CD4-positive, alpha-beta memory T cell (primary cell): ENCODE measurements at places on chromosomes 5 and 9. TPM values are rescaled to one million over a fixed set of nuclear protein-coding genes. Genes with fewer than 3 reads are reported as not detected.

- peak; percentile 24 for DNase-seq
Observed at GRCh38 chr9:79662537-79662956, 90.8 kb downstream of the TLE4 start.

DNA sequence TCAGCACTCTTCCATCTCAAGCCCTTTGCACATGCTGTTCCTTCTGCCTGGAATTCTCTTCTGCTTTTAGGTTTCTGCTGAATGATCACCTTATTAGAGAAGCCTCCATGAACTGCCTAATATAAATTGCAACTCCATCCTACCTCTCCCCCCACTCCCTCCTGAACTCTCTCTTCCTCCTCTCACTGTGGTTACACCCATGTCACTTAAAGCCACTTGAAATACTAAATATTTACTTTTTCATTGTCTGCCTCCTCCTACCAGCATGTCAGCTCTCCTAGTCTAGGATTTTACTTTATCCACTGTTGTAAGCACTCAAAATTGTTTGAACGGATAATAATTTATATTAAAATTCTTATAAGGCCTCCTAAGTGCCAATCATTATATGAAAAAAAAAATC is 43.8 kb downstream of the ACTL7B start:
- no peak for DNase-seq

DNA sequence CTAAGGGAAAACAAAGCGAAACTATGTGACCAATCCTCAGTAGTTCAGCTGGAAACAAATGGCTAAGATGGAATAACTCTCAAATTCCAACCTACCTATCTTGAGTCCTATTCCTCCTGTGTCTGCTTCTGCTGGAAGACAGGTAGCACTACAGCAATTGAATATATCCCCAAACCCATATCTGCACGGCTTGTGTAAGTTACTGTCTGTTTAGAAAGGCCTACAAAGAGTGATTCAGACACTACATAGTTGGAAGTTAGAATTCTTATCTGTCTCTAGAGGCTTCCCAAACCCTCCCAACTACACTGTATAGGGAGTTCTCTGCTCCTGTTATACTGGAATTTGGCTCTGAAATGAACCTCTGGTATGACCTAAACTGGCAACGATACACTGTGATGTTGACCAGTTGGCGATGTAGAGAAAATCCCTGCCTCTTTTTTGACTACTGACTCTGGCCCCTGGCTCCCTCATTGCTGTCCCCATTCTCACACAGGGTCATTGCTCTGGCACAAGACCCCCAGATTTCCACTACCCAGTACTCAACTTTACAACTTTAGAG is 22.6 kb upstream of the NADK2 start:
- DNase-seq = no peak

- no peak for DNase-seq
Observed at GRCh38 chr5:122401976-122402725, 90.1 kb downstream of the SNCAIP start.

Gene RAB3C
- total RNA-seq = not detected

- no peak for DNase-seq
Observed at GRCh38 chr5:86570427-86571083, 47.2 kb upstream of the COX7C start.

DNA sequence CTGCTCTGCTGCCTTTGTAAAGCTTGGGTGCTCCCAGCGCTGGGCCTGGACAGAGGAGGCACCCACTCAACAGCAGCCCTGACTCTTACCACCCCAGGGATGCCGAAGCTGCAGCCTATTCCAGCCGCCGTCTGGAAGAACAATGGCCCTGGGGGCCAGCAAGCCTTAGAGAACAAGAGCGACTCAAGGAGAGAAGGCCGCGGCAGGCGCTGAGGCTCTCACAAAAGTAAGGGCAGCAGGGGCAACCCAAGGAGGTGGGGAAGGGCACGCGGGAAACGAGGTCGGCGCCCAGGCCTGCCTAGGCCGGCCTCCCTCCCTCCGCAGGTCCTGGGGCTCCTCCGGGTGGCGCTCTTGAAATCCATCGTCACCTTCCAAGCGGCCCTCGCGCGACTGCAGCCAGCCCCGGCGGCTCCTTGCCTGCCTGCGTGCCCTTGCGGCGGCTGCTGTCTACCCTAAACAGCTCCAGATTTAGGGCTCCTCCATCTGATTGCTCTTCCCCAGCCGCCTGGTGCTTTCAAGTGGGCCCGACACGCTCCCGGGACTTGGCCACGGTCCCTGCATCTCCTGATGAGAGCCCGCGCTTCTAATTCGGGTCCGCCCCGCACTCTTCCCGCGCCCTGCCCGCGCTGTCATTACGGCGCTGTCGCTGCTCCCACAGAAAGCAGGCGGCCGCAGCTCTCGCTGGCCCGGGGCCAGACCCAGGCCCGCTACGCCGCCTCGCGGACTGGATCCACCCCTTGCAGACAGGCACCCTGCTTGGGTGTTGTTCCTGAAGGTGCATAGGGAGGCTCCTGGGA is 213.3 kb downstream of the SEMA6A start:
- no peak for DNase-seq

Gene RPS14
- total RNA-seq = 5,260 TPM

GRCh38 chr5:60014331-60014730 is 120.8 kb upstream of the PDE4D start:
- DNase-seq = no peak

DNA sequence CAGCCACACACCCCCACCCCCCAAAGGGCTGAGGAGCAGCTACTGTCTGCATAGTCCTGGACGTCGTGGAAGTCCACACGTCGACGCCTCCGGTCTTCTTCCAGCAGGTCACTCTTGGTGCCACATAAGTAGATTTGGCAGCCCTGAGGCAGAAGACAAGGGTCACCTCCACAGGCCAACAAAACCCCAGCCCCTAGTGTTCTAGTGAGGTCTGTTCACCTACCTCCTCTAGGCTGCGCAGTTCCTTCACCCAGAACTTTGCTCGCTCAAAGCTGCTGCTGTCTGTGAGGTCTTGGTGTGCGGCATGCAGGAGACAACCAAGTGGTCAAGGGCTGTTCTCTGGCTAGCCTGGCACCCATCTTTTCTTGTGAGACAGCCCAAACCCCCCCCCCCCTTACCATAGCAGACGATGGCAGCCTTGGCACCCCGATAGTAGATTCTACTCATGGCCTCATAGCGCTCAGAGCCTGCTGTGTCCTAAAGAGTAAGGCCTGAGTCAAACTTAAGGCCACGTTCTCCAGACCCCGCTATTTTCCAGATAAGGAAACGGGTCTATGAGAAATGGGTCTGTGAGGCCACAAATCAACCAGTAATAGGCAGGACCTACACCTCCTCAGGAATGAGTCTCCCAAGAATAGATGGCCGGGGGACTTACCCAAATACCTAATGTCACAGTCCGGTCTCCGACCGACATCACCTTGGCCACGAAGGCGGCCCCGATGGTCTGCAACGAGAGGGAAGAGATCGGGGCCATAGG is 987 bp downstream of the RAB24 start:
- DNase-seq = peak; percentile 36

- no peak for DNase-seq
Observed at GRCh38 chr5:139851558-139851957, 56.0 kb downstream of the PSD2 start.

DNA sequence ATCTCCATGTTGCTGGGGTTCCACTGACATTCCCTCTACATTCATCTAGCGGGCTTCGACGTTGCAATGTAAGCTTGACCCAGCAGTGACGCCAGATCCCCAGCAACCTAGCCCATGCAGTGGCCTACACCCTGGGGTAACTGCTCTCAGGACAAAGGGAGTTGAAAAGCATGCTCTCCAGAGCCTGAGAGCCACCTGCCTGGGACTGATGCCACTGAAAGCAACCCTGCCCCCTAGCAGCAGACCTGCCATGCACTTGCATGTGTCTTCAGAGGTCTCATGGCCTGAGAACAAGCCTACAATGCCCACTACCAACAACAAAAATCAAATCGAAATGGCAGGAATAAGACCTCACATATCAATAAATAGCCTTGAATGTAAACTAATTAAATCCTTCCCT is 330.3 kb downstream of the TRIM36 start:
- no peak for DNase-seq

DNA sequence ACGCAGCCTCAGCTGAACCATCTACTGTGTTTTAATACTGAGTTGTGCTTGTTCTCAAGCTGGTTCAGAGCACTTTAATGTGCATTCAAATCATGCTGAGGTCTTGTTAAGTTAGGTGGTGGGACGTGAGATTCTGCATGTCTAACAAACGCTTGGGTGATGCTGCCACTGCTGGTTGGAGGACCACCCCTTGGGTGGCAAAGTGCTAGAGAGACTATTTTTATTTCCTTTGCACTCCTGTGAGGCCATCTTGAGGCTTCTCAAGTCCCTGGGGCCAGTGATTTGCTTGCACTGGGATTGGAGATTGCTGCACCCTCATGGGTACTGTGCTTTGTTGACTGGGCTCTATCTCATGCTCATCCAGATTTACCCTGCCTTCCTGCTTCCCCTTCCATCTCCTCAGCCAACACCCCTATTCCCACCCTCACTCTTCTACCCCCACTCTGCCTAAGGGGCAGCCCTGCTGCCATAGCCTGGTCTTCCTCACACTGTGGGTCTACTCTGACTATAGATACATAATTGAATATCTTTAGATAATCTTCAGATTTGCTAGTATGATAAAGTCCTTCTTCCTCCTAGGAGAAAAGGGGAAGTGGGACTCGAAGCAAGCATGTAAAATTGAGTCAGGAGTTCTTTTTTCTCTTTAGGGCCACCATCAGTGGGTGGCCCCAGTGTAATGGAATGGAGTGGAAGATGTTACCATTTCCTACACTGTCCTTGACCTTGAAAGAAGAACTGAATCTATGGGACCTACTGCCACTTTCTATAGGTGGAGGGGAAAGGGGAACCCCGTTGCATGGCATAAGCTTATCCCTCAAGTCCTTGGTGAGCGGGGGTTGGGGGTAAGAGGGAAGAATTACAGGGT is 45.1 kb upstream of the SUB1 start:
- DNase-seq = no peak

GRCh38 chr5:13745508-13745907 is 199.0 kb downstream of the DNAH5 start:
- DNase-seq = no peak

Gene ECSCR
- total RNA-seq = 0.33 TPM

DNA sequence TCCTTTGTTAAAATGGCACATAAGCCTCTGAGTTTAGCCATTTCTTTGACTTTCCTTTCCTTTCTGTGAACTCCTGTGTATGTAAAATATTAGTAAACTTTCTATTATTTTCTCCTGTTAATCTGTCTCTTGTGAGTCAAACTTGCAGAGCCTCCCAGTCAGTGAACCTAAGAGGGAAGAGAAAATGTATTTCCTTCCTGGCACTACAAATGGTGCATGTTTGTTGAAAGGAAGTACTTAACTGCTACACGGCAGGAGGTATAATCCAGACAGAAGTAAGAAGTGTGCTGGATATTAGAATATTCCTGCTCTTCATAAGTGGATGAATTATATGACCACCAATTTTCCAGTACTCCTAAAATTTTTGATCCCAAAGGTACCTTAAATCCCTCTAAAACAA is 23.0 kb downstream of the CTSL start:
- DNase-seq = no peak

DNA sequence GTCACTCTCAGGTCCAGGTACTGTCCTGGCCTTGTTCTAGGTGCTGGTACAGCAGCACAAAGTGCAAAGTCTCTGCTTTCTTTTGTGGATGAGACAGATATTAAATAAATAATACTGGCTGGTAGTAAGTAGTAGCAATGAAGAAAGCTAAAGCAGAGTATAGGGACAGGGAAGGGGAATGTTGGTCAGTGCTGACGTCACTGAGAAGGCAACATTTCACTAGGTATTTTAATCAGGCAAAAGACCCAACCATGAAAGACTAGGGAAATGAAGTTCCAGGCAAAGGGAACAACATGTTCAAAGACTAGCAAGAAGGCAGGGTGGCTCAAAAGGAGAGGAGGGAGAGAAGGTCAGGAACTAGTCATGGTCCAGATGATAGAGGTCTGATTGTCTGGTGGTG is 388.2 kb downstream of the YTHDC2 start:
- DNase-seq = no peak

Gene PCDH1
- not detected for total RNA-seq

DNA sequence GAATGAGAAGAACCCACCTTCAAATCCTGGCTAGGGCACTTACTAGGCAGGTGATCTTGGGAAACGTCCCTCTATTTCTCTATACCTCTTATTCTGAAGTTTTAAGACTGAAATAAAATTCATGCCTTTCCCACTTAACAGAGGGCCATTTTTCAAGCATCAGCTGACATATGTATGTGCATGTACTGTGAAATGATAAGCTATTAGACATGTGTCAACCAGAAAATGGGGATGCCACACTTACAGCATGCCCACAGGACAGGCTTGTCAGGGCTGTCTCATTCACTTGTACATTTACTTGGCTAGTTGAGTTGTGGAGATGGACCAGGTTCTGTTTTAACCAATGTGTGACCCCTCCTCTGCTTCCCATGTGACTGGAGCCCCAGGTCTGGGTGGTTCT is 78.5 kb downstream of the C9orf152 start:
- DNase-seq = no peak

Gene SLC6A3
- total RNA-seq = not detected

Gene ENTPD2
- total RNA-seq = not detected

Gene REEP2
- total RNA-seq = not detected

GRCh38 chr9:133669182-133669801 is 33.1 kb downstream of the DBH start:
- DNase-seq = no peak

GRCh38 chr9:136525841-136526499 is 19.9 kb downstream of the NOTCH1 start:
- DNase-seq = no peak

Gene ZNF658
- total RNA-seq = 11.1 TPM

DNA sequence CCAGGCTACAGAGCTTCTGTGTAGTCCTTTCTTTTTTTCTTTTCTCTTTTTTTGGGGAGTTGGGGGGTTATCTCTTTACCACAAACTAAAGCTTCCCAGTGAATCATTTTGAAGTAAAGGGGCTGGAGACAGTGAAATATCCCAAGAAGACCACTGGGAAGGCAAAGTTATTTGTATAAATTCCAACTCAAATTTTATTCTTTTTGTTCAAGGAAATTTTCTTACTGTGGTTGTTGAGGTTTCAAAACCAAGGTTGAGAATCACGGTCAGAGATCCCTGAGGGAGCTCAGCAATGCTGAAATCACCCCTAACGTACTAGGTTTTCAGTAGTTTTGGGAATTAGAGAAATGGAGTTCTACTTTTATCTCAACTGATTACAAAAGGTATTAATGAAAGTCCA is 175.7 kb downstream of the ARHGEF28 start:
- no peak for DNase-seq
